Stimulated activated naive CD4-positive, alpha-beta T cell treated with Interleukin-2 at 50 U/mL for 16 hours (primary cell): ENCODE measurements at places on chromosomes 1 and 21.

DNA sequence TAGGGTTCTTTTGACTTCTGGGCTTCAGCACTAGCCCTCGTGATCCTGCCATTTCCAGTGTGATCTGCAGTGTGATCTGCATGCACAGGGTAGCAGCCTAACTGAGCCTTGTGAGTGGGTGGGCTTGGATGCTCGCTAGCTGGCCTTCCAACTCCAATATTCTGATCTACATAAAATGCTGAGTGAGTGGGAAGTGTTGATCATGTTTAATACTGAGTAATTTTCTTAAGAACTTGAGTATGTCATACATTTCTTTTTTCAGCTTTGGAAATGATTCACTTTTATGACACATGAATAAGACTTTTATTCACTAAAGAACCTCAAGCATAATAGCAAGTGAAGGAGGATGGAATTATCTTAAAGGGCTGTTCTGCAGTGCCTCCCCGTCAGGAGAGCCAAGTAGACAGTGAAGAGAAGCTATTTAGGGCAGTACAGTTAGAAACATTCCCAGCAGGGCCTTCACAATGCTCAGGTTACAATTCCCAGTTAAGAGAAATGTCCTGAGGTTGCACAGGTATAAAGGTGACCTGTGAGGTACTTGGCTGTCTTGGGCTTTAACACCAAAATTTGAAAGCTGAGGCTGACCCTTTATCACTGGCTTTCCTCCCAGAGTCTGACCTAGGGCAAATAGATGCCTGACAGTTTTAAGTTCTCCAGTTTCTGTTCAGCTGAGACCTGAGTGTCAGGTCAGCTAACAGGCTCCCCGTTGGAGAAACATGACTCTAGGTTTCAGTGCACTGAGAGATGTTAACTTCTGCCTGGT lies 29.1 kb upstream of the LRRC8C start:
- peak; percentile 57 for DNase-seq

DNA sequence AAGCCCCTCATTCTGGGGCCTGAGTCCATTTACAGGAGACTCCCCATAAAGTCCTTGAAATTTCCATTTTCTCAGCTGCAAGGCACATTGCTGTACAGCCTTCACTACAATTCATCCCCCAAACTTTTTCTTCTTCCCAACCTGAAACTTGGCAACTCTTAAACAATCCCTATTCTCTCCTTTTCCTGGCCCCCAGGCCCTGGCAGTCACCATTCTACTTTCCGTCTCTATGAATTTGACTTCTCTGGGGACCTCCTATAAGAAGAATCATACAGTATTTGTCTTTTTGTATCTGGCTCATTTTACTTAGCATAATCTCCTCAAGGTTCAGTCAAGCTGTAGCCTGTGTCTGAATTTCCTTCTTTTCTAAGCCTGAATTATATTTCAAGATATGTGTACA lies 332.9 kb downstream of the PCP4 start:
- no peak for DNase-seq

- DNase-seq = no peak
Observed at GRCh38 chr1:9476790-9477463, 62.3 kb upstream of the SLC25A33 start.

DNA sequence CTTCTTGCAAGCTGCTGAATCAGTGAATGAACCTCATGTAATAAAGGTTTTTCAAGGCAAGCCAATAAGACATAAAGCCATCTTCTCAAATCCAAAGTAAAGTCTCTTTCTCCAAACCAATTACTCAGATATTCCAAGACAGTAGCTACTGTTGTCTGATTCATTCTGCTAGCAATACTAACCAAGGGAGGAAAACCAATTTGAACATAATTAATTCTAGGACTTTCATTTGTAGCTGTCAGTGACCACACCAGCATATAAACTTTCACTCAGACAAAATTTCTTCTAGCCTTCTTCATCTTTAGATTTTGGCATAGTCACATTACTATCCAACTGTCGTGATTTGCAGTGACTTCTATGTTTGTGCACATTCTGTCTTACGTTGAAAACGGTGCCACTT lies 10.5 kb upstream of the INTS3 start:
- DNase-seq = no peak

DNA sequence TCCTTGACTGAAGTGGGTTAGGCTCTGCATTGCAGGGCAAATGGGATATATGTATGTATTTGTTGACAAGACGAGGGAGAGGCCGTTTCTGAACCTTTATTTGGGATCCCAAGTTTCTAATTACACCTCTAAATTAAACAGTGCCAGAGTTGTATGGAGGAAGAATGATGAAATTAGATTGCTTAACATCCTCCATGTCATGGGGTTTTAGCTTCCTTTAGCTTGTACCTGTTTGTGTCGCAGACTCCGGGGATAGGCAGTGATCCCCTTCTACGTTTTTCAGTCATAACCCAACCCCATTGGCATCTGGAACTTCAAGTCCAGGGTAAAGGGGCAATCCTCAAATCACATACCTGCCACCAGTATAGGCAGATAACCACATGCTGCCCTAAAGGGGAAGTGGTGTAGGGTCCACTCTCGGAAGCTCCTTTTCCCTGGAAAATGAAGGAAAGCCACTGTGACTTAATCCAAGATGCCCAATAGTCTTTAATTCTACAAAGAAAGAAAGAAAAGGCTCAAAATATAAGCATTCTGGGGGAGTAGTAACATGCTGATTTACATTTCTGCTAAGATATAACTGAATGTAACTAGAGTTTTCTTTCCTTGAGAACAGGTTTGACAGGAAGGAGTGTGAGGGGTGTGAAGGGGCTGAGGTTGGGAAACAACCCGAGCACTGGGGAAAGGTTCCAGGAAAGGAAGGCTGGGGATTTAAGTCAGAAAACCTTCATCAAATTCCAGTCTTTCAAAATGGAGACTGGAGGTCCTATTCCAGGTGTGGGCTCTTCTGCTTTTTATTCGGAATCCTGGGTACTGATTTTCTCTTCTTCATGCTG lies 77.6 kb downstream of the RGL1 start:
- no peak for DNase-seq
